ENCODE measurements at places on chromosomes 13 and 19.
A peak's percentile ranks its signal among the peaks of the same experiment; 100 is the strongest.

- DNase-seq, result no peak
These were observed 1556.6 kb upstream of the PRR20A start for GRCh38 chr13:55583953-55584593.

DNA sequence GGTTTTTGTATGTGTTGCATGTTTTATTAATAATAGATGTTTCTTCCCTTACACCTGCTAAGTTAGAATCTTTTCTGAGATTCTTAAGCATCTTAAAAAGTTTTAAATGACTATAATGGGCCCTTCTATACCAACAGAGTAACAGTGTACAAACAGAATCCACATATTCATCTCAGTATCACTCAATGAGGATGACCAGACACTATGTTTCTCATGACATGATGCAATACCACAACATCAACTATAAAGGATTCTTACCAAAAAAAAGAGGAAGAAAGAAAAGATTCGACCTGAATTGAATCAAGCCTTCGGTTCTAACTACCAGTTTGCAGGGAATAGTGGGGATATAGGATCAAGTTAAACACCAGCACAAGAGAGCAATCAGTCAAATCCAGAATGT is 56.5 kb downstream of the INTS6 start:
- DNase-seq, result peak; percentile 81

DNA sequence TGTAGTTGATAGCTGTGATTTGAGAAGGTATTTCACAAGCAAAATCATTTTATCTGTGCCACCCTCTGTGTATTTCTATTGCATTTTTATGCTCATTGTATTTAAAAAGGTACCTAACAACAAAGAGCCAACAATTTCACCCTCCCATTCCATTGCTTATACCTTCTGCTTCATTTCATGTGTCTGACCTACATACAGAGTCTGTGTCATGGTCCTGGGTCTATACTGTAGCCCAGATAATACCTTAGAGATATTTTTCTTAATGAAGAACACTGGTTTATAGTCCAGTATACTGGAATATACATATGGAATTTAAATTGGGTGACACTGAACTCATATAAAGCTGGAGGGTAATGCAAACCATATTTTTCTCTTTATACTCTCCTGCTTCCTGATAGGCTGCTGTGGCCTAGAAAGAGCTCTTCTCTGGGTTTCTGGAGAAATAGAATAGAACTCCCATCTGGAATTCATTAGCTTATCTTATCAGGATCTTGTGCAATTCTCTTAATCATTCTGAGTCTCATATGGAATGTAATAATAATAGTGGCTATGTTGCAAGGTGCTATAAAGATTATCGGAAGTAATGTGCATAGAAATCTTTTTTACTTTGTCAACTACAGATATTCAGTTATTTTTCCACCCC is 31.8 kb upstream of the SPART start:
- no peak for DNase-seq

DNA sequence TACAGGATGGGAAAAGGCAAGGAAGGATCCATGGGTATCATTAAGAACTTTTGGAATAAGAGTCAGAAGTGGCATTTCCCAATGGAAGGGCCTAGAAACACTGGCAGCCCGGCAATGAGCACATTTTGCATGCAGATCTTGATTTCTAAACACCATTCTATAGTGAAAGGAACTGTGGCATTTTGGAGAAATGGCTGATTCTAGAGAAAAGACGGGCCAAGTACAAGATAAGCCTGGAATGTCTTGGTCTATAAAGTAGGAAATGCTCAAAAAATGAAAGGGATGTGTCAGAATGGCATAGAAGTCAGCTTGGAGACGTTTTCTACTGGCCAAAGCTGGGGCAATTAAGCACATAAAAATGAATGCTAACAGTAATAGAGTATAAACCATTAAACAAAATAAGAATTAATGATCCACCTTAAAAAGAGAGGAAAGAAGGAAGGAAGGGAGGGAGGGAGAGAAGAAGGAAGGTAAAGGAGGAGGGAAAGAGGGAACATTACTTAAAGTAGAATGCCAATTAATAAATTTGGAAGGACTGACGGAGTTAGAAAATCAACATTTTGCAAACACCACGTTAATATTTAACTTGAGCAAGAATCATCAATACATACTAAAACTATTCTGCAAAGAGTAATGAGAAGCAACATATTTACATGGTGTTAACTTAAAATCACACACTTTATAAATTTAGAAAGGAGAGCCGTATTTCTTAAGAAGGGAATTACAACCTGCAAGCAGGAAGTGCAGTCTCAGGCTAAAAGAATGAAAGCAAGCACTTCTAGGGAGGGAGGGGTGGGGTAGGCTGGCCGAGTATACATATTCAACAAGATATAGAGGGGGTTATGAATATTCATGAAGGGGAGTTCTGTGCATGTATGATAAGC is 78.9 kb downstream of the ANKRD10 start:
- DNase-seq, result no peak

- peak; percentile 40 for DNase-seq
These were observed 108.6 kb downstream of the AKAP11 start for GRCh38 chr13:42380420-42381164.

- no peak for DNase-seq
These were observed 23.6 kb upstream of the TTYH1 start for GRCh38 chr19:54391589-54392061.

DNA sequence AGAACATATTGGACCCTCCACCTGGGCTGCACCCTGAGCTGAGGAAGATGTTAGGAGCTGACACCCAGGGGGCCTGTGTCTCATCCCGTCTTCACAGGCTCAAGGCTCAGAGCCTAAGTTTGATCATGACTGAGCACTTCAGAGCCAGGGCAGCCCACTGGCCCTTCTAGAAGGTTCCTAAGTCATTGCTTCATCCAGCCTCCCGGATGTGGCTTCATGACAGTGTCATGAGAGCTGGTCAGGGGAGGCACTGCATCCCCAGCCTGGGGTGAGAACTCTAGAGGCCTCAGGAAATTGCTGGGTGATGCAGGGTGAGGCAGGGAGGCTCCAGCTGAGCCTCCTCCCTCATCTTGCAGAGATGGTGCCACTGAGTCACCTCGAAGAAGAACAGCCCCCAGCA is 24.9 kb upstream of the PIK3R2 start:
- no peak for DNase-seq

GRCh38 chr13:77298426-77298825 is 28.5 kb downstream of the MYCBP2 start:
- DNase-seq, result peak; percentile 31

- DNase-seq, result no peak
These were observed 738.5 kb downstream of the DIAPH3 start for GRCh38 chr13:59425211-59425741.

Measured in common myeloid progenitor, CD34-positive (primary cell).